ENCODE measurements at places on chromosomes 3 and 15.

GRCh38 chr3:127816783-127817405, 5.4 kb downstream of the MGLL start:
- no peak for DNase-seq

GRCh38 chr3:181432992-181433391, 278.7 kb upstream of the SOX2 start:
- DNase-seq, result no peak

GRCh38 chr15:92883163-92883875, 16.8 kb upstream of the CHD2 start:
- no peak for DNase-seq

DNA sequence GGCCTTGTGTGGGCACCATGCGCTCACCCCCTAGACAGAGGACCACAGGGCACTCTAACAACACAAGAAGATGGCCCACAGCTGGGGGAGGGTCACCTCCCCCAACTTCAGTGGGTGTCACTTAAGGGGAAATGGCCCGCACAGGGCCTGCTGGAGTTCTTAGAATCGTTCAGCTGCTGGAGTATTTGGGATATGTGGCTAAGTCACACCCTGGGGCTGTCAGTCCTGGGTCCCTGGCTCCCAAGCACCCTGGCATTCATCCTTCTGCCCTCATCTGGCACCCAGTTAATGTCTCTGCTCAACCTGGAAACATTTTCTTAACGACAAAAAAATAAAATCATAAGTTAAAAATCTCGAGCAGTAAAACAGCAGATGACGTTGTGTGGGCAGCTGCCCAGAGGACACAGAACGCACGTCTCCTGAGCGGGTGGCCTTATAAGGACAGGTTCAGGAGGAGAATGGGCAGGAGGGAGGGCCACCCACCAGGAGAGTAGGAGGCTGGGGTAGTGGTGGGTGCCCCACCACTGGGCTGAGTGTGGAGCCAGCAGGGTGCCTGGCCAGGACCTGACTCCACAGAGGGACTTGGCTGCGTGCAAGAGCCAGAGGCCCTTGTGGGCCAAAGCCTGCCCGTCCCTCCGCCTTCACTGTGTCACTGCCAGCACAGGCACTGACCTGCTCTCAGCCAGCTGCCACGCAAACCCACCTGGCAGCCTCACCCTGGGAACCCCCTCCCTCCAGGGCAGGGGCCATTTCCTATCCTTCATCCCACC, 11.5 kb downstream of the KBTBD13 start:
- DNase-seq, result no peak

- peak; percentile 32 for DNase-seq
These were observed 53.9 kb downstream of the RLBP1 start for GRCh38 chr15:89167267-89168176.

- DNase-seq, result no peak
These were observed 9.8 kb downstream of the ISG20 start for GRCh38 chr15:88648357-88649214.

DNA sequence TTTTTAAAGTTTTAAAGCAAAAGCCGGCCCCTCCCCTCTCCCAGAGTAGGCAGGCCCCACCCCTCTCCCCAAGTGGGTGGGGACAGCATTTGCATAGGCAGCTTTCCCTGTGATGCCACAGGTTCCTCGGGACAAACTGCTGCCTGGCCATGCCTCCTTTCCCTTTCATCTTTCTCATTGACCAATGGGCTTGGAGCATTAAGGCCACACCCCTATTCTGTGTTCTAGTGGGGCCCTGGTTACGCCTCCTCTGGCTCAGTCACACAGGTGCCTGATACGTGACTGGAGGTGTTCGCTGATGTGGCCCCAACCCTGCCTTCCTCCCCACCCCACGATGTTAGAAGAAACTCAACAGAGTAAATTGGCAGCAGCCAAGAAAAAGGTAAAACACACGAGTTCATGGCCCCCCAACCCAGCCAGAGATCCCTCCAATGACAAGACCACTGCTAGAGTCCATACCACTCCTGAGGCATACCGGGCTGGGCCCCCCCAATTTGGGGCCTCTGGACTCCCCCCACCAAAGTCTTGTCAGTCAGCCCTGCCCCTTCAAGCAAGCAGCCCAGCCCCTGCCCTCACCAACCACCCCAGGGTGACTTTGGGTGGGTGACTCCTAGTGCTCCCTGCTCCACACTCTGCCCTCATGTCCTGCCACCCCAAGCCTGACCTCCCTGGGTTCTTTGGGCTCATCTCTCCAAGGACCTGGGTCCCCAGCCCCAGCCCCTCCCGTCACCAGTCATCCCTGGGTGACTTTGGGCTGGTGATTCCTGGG, 62.8 kb upstream of the CSPG4 start:
- DNase-seq, result no peak

- no peak for DNase-seq
These were observed 492 bp upstream of the HIGD1A start for GRCh38 chr3:42804831-42805132.

GRCh38 chr3:76222201-76222600, 436.9 kb upstream of the ZNF717 start:
- peak; percentile 2 for DNase-seq

DNA sequence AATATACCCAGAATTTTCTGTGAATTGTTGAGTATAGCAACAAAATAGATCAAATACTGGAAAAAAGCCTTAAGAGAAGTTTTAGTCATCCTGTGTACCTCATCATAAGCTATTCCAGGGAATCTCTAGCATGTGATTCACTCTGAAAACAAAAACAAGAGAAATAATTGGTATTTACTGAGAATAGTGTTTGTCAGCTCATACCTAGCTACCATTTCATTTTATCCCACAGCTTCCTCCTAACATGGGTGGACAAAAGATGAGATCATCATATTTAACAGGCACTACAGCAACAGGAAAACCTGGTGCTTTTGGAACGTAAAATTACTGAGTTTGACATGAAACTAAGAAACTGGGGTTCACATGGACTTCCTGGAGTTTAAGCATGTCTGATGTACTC, 753.5 kb upstream of the NECTIN3 start:
- DNase-seq, result peak; percentile 28

Data from non-pigmented ciliary epithelial cell (primary cell).